ENCODE measurements at places on chromosomes 3 and 15. TPM values are rescaled to one million over a fixed set of nuclear protein-coding genes. Genes with fewer than 3 reads are reported as not detected.

The ADAMTS17 gene
- polyA plus RNA-seq = 5.9 TPM

The SLC28A2 gene
- 0.22 TPM for polyA plus RNA-seq

The TTLL13 gene
- polyA plus RNA-seq = not detected

The CCR9 gene
- polyA plus RNA-seq = not detected

Measured in muscle of back (tissue), 13 donors.